Cardiac muscle cell (in vitro differentiated cells and primary cell): ENCODE measurements at places on chromosomes 16 and 17. TPM values are rescaled to one million over a fixed set of nuclear protein-coding genes. Genes with fewer than 3 reads are reported as not detected.

GRCh38 chr17:79388556-79389295 is 222.1 kb downstream of the RBFOX3 start:
- DNase-seq = peak; percentile 57

GRCh38 chr16:2897110-2897509 is 14.1 kb downstream of the FLYWCH2 start:
- no peak for DNase-seq

GRCh38 chr16:3472878-3473595 is 22.3 kb downstream of the C16orf90 start:
- DNase-seq = no peak

- no peak for DNase-seq
These were observed 806 bp downstream of the RAD51C start for GRCh38 chr17:58693208-58693607.

- no peak for DNase-seq
These were observed 17.0 kb upstream of the ABCA10 start for GRCh38 chr17:69245617-69246016.

SLC52A1 gene
- polyA plus RNA-seq = 0.16 TPM in 1 of 2 replicates, not detected in the other

HOXB8 gene
- polyA plus RNA-seq = not detected in 2 replicates

RPL26 gene
- 486 and 538 TPM in 2 replicates for polyA plus RNA-seq

G6PC3 gene
- polyA plus RNA-seq = 162 and 234 TPM in 2 replicates
